ENCODE measurements at places on chromosomes 3 and 15. TPM values are rescaled to one million over a fixed set of nuclear protein-coding genes. Genes with fewer than 3 reads are reported as not detected.

P2RY1 gene
- total RNA-seq = 0.67 TPM

GHSR gene
- total RNA-seq = not detected

CFAP92 gene
- total RNA-seq = not detected

CAPN3 gene
- total RNA-seq = 96.8 TPM

- no peak for DNase-seq
Observed at GRCh38 chr3:162224746-162225145, 728.1 kb downstream of the OTOL1 start.

DNA sequence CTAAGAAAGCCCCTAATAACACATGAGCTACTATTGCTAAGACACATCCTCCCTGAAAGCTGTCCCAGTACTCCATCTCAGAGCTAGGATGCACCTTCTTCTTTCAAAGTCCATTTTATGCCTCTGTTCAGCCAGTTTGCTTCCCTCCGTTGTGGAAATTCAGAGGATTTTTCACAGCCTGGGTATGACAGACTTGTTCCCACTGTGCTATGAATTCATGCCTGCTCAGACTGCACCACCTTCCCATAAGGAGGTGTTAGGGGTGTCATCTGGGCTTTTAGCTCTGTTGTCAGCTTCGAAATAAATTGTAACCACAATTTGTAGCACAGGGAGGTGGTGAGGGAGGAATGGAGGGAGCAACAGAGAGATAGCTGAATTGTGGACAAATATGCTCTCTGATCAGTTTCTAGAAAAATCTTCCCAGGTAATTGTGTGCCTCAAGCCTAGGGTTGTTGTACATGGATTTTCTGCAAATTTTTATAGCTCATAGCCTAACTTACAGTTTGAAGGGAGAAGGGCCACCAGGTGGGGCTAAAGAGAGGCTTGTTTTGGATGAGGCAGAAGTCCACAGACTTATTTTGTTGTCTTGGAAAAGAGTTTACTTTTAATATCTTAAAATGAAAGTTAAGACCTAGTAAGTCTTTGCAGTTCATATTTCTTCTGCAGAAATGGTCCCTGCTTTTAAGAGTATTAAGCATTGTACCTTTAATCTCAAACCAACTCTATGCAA, 462.0 kb downstream of the PDCD6IP start:
- no peak for DNase-seq

DNA sequence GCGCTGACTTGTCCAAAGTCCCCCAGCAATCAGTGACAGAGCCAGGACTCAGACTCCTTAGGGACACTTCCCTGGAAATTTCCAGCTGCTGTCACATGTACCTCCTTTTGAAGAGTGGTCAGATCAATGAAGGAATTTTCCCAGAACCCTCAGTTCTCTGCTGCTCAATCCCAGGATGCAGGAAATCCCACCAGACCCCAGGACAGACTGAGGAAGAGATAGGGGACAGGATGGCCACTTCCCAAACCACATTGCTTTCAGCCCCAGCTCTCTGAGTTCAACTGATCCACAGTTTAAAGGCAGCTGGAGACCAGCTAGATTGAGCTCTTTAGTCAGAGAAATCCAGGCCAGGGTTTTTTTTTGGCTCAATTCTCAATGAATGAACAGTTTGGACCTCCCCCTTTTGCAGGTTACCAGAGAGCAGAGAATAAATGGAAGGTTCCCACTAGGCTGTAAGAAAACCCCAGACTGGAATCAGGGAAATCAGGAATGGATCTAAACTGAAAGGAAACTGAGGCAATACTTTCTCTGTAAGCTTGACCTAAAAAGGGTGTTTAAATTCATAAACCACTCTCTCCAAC, 1.5 kb downstream of the CYP1A1 start:
- no peak for DNase-seq

DNA sequence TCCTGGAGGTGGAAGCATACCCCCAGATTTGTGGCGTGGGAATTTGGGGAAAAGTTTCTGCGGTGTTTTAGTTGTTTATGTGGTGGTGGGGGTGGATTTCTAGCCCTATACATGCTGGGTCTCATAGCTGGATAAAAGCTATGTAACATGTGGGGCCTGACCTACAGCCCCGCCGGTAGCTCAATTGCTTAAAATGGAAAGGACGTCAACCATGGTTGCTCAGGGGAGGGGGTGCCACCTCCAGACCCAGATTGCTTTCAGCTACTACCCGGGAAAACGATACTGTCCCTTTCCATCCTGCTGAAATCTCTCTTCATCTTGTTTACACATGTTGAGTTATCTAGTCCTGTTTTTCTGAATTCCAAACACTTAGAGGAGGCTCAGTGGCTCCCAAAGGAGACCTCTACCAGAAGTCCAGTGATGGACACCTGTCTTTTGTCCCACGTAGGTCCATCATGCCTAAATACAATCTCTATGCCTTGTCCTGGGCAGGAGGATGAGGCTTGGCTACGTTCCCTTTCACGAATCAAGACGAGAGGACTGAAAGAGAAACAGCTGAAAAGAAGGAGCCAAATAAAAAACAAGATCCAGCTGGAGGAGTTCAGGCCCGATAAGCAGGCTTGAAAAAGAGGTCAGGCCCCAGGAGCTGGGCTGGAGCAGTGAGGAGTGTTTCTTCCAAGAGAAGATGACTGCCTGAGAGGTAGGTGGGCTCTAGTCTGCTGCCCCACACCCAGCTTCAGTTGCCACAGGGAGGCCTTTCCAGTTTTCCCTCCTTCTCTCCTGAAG, 72.1 kb upstream of the TPRG1 start:
- peak; percentile 40 for DNase-seq

- DNase-seq = no peak
Observed at GRCh38 chr3:43559961-43560360, 61.9 kb downstream of the ANO10 start.

KNG1 gene
- total RNA-seq = not detected
